Substantia nigra (tissue), 51 donors: ENCODE measurements at places on chromosomes 2 and 18.

GRCh38 chr2:222859786-222860612 is 837 bp upstream of the ACSL3 start:
- no peak for DNase-seq

- no peak for DNase-seq
These were observed 214.3 kb upstream of the APCDD1 start for GRCh38 chr18:10239991-10240634.

- DNase-seq: no peak
These were observed 255.1 kb downstream of the DOK6 start for GRCh38 chr18:69655816-69656215.

DNA sequence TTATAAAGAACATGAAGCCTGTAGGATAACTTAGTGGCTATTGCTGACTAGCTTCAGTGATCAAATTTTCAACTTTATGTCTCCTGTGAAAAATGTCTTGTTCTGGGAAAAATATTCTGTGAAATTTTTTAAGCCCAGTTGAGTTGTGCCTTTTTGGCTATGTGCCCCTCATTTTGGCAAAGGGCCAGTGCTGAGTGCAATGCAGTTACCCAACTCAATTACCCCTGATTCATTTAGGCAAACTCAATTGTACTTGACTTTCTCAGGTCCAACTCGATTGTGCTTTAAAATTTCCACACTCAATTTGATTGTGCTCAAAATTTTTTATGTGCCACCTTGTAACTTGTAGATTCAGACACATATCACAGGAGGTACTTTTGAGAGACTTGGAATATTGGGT is 548.8 kb upstream of the NRP2 start:
- DNase-seq: no peak

- DNase-seq: no peak
These were observed 229.5 kb upstream of the ZC3H15 start for GRCh38 chr2:186256540-186256939.

DNA sequence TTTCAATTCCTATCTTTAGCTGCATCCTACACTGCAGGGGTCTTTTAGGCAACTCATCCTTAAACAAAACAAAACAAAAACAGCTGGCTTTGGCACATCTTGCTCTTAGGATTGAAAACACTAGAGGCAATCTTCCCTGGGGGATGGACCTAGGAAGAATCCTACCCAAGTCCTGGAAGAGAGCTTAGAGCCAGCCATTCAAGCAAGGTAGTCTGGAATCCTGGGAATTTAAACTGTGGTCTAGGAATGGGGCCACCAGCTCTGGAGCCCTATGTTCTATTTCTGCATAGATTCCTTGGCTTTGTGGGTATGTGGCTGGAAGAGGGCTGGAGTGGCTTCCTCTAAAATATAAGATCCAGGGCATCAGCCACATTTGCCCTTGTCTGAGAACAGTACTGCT is 27.7 kb downstream of the MYL1 start:
- no peak for DNase-seq

GRCh38 chr18:76707534-76707933 is 114.8 kb upstream of the ZNF236 start:
- no peak for DNase-seq

DNA sequence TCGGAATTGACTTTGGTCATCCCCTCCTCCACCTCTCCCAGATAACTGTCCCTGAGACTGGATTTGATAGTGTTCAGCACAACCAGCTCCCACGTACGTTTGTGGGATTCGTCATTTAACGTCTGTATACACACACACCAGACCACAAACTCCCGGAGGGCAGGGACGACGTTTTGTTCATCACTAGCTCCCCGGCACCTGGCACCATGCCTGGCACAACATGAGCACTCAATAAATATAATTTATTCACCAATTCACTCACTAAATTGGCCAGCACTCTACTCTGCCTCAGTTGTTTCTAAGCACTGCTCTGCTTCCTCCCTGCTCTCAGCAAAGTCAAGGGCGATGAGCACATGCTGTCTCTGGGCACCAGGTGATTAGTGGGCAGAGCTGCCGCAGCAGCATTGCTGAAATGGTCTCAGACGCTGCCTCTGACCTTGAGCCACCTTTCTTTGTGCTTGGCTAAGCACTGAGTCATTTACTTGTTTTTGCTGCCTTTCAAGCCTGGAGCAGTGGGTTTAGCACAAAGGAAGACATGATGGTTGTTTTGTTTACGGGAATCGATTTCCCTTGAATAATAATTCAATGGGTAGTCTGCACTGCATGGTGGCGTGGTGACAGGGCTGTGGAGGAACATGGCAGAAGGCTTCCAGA is 19.3 kb upstream of the LOXHD1 start:
- no peak for DNase-seq

DNA sequence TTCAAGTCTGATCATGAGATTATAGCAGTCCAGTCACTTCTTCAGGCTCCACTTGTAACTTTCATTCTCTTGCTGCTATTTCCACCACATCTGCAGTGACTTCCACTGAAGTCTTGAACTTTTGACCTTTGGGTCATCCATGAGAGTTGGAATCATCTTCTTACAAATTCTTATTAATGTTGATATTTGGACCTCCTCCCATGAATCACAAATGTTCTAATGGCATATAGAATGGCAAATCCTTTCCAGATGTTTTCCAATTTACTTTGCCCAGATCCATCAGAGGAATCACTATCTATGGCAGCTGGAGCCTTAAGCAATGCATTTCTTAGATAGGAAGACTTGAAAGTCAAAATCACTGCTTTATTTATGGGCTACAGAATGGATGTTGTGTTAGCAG is 159.4 kb downstream of the LTBP1 start:
- no peak for DNase-seq

GRCh38 chr2:21740484-21740883 is 616.7 kb downstream of the TDRD15 start:
- no peak for DNase-seq

DNA sequence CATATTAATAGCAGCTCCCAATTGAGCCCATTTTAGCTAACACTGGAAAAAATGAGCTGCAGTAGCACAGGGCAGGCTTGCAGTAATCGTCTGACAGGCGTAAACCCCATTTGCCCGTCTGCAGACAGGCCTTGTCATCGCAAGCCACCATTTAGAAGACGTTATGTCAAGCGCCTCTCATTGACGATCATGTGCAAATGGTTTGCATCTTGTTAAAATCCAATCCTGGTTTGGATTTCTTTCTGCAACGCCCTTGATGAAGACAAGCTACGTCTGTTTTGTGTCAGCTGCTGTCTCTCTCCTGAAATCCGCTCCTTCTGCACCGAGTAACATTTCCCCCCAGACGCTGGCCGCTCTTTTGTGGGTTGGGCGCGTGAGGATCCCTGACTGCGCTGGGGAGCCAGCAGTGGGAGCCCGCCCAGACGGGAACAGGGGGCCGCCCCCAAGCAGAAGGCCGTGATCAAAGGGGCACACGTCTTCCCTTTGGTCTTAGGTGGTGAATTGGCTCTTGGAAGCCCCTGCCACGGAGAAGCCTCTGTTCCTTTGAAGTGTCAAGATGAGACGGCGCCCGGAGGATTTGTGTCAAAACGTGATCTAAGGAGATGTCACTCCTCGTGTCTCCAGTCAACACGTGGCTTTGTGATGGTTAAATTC is 84.2 kb upstream of the GPC1 start:
- DNase-seq: no peak

DNA sequence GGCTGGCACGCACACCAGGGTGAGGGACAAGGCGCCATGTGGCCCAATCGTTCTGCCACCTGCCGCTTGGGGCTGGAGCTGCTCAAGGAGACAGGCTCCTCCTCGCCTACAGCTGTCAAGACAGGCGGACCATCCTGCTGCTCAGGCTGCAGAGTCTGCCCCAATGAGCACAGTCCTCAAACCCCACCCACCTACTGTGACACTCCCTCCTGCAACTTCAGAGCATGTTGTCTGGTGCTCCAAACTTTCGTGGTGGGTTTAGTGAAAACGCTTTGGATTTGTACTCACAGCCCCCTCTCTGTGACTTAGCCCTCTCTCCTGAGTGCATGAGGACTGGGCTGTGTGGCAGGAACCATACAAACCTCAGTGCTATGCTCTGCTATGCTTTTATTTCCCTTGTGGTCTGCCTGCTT is 23.2 kb upstream of the SLC35F6 start:
- DNase-seq: no peak

GRCh38 chr2:241030883-241031282 is 32.5 kb downstream of the SNED1 start:
- no peak for DNase-seq

DNA sequence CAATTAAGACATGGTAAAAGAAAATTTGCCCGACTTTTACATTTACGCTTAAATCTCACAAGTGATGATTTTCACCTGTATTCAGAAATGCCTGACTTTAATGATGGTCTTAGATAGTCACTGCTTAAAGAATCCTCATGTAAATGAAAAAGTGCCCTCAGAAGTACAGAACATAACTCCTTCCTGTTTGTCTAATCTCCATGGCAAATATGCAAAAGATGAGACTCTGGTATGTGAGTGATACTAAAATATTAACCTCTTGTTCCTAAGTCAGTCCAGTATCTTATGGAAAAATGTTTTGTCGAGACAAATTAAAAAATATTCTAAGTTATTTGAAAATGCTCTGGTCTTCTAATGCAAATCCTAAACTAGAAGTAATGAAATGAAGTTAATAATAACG is 29.2 kb downstream of the KCTD1 start:
- DNase-seq: no peak

GRCh38 chr2:161102770-161103450 is 57.3 kb upstream of the TANK start:
- no peak for DNase-seq

DNA sequence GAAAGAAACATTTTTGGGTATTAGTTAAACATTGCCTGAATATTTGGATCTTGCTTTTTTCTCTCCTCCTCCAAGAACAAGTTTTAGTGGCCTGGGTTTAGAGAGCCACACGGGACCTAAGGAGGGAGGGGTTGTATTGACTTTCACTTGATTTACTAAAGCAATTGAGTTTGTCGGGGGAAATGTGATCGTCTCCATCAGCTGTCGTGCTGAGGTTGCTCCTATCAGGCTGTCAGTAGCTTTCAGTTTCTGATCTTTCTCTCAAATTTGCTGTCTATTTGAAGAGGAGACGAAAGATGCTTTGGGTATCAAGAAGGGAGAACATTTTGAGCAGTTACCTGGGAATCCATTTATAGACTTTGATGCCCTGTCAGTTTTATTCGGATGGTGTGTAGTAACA is 106.0 kb downstream of the SETBP1 start:
- no peak for DNase-seq

- no peak for DNase-seq
These were observed 133.3 kb downstream of the OSR1 start for GRCh38 chr2:19225126-19225525.

DNA sequence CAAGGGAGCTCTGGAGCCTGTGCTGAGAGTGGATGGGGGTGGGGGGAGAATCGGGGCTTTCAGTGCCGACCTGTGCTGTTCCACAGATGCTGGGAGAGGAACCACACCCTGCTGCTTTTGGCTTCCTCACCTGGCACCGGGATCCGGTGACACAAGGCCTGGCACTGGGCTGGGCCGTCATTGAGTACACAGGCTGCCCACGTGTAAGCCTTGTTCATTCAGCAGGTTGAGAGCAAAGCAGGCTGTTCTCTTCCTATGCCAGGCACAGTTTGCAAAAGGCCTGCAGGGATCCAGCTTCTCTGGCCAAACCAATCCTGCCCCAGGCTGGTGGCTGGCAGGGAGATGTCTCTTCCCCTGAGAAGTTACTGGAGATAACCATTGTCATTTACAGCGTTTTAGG is 17.1 kb downstream of the TRIB2 start:
- no peak for DNase-seq

GRCh38 chr2:46943881-46944798 is 28.5 kb upstream of the MCFD2 start:
- no peak for DNase-seq

DNA sequence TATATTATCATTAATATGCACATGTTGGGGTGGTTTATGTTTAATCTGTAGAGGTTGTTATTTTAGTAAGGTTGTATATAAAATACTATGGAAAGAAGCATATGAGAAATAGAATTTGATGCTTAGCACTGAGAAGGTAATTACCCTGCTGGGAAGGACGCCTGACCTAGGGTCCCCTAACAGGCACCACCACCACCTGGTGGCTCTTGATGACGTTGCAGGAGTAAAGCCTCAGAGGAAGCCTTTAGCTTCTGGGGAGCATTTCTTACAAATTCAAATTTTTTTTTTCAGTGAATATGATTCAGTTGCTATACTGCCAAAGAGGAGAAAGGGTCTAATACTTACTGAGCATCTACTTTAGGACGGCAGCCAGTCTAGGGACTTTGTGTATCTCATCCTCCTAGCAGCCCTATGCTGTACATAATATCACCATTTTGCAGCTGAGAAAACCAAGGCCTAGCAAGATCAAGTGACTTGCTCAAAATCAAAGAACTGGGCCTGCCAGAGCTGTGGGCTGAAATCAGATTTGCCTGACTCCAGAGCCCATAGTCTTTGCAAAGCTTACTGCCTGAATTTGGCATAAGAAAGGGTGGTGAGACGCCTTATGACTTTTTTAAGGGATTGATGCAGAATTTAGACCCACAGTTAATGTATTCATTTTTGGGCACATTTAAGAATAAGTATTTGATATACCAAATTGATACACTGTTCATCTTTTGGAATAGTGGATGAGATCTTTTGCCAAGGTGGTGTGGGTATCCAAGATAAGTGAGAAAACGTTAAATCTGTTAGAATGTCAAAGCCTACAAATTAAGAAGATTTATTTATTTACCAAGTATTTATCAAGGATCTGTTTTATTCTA is 78.8 kb upstream of the GAREM1 start:
- DNase-seq: peak; percentile 1

GRCh38 chr2:222651718-222652418 is 4.0 kb downstream of the FARSB start:
- DNase-seq: no peak

GRCh38 chr2:199851883-199852282 is 891 bp upstream of the FTCDNL1 start:
- DNase-seq: no peak

DNA sequence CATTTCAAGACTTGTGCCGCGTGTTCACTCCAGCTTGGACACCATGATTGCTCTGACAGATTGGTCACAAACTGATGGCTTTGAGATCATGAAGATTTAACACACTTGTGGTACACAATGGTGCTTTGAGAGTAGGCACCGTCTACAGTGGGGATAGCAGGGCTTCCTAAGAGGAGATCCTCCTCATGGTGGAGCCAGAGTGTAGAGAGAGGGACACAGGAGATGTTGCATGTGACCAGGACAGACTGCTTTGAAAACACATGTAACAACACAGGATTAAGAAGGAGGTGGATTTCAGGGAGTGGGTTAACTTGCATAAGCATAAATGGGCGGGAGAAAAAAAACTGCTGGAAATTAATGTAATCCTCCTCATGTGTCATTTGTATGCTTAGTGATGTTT is 95.7 kb upstream of the LINC00305 start:
- no peak for DNase-seq

GRCh38 chr2:19846030-19846429 is 55.8 kb downstream of the TTC32 start:
- DNase-seq: no peak

DNA sequence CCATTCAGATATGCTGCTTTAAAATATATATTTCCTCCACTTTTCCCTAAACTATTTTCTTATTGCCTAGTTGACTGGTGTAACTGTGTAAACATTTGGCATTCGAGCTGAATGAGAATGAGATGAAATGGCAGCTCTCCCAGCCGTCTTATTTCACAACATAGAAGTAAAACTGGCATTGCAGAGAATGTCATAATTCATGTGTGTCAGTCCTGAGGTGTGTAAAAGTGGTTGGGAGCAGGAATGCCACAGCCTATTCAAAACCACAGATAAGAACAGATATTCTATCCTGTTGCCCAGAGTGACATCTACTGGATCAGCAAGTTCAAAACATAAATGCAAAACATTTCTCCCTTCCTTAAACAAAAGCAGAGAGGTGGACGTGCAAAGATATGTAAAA is 565.5 kb upstream of the CHAC2 start:
- DNase-seq: no peak

GRCh38 chr2:65033178-65033577 is 23.0 kb upstream of the CEP68 start:
- no peak for DNase-seq
